GM23248 (cell line): ENCODE measurements at places on chromosomes 7 and 10. TPM values are rescaled to one million over a fixed set of nuclear protein-coding genes. Genes with fewer than 3 reads are reported as not detected.
A peak's percentile ranks its signal among the peaks of the same experiment; 100 is the strongest.

SYT15 gene
- total RNA-seq, result 0.89 and 1.2 TPM in 2 replicates

ADAMTS14 gene
- 0.97 and 1.4 TPM in 2 replicates for total RNA-seq

CPEB3 gene
- total RNA-seq, result 0.63 and 1.1 TPM in 2 replicates

BICC1 gene
- 80.5 and 86.8 TPM in 2 replicates for total RNA-seq

LBX1 gene
- total RNA-seq, result not detected in 2 replicates

CPN1 gene
- total RNA-seq, result not detected in 2 replicates

DNA sequence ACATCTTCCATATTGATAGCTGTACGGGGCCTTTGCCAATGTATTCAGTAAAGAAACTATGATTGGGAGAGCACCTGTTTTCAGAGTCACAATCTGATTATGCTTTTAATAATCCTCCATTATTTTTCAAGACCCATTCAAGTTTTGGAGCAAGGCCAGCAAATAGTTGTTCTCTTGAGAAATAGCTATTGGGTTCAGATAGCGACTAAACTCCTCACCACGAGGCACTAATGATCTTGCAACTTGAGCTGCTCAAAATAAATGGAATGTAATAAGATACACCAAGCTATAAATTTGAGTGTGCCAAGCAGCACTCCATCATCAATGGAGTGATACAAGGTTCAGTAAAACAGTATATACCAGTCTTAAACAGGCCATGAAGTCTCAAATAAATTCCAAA is 7.4 kb upstream of the MALRD1 start:
- DNase-seq, result no peak

DNA sequence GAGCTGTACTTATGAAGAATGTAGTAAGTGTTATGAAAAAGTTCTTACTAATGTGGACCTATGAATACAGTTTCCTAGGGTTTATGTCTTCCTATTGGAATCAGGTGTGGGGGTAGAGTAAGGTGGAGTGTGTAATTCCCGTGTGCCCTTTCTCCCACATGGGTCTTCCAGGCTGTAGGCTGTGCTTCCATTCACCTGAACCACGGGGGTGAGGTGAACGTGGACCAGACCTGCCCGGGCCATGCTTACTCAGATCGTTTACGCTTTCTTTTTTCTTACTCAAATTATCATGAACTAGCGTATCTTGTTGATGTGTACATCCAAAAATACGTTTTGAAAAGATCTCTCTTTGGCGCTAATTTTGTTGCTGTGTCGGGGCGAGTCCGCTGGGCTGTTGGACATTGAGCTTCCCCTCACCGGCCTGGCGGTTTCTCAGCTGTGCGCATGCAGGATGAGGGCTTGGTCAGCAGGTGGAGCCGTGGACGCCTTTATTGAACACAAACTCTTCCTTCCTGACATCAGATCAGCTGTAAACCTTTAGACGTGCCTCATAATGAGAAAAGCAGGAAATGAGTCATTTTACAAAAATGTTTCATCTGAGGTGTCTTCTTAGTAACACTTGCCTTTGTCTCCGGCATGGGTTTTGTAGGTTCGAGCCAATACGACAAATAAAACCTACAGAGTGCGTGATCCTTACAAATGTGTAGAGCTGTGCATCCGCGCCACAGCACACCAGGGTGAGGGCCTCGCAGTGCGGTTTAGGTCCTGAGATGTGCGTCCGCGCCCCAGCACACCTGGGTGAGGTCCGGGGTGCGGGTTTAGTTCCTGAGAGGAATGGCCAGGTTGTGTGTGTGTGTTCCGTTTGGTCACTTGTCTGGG is 53.8 kb downstream of the WDR37 start:
- DNase-seq, result peak; percentile 70

- peak; percentile 36 for DNase-seq
These were observed 85.5 kb upstream of the AKR1E2 start for GRCh38 chr10:4740471-4740870.

DNA sequence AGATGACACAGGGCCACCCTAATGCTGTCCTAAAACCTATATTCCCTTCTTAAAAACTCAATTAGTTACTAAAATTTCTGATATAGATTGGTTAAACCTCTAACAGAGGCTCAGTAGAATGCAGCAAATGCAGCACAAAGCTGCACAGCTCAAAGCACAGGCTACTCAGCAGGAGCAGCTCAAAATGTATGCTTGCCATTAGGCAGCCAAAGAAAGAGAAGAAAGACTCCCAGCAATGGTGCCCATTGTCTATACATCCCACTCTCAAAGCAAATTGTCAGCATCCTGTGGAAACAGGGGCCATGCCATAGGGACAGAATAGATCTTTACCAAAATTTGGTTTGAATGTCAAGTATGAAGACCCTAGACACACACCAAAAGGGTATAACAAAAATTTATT is 73.5 kb downstream of the TFPI2 start:
- no peak for DNase-seq

DNA sequence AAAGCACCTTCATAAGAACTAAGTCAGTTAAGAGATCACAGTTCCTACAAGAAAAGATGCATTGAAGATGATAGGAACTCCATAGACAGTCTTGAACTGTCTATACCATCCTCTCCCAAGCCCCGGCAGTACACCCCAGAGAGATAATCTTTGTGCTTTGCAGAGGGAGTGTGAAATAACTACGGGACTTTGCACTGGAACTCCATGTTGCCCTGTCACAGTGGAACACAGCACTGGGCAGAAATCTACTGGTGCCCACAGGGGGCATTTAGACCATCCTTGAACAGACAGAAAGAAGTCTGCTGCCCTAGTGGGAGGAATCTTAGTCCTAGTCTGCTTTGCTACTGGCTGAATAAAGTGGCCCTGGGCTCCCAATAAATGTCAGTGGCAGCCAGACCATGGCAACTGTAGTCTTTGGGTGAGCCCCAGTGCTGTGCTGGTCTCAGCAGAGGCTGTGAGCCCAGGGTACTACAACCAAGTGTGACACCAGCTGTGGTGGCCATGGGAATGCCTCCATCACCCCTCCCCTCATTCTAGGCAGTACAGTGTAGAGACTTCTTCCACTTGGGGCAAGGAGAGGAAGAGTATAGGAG is 107.7 kb upstream of the TMEM168 start:
- no peak for DNase-seq

GRCh38 chr7:74176555-74176954 is 2.4 kb downstream of the EIF4H start:
- no peak for DNase-seq

DNA sequence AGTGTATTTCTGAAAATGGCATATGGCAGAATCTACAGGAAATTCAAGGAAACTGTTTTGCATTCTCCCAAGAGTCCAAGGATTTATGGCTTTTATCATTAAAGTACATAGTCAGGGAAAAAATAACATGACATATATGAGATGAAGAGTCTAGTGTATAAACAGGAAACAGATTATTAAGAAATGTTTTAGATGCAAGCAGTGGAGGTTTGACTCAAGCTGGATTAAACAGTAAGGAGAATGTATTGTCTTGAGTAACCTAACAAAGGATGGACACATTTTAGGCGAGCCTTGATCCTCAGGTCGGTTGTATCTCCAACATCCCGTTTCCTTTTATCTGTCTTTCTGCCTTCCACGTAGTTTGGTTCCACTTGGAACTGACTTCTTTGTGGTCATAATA is 17.9 kb downstream of the OR6B1 start:
- no peak for DNase-seq

DNA sequence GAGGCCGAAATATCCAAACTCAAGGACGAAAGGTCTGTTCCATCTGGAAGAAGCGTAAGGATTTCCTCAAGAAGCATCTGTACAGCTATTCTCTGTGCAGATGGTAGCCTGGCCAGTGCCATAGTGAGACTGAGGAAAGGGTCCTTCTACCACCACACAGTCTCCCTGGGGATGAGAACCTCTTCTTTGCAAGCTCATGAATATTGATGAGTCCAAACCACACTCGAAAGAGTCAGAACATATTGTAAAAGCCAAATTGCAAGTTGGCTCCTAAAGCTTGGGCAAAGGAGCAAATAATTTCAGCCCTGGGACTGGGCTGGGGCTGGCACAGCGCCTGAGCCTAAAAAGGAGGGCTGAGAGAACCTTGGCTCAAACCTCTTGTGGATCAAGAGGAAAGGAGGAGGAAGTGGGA is 66.1 kb upstream of the PIP4K2A start:
- DNase-seq, result no peak

DNA sequence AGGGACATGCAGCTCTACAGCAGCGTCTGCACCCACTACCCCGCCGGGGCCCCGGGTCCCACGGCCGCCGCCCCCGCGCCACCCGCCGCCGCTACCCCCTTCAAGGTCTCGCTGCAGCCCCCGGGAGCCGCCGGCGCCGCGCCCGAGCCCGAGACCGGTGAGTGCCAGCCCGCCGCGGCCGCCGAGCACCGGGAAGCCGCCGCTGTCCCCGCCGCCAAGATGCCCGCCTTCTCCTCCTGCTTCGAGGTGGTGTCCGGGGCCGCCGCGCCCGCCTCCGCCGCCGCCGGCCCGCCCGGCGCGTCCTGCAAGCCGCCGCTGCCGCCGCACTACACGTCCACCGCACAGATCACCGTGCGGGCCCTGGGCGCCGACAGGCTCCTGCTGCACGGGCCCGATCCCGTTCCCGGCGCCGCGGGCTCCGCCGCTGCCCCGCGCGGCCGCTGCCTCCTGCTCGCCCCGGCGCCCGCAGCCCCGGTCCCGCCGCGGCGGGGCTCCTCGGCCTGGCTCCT is 631 bp downstream of the OTUD1 start:
- peak; percentile 61 for DNase-seq

DNA sequence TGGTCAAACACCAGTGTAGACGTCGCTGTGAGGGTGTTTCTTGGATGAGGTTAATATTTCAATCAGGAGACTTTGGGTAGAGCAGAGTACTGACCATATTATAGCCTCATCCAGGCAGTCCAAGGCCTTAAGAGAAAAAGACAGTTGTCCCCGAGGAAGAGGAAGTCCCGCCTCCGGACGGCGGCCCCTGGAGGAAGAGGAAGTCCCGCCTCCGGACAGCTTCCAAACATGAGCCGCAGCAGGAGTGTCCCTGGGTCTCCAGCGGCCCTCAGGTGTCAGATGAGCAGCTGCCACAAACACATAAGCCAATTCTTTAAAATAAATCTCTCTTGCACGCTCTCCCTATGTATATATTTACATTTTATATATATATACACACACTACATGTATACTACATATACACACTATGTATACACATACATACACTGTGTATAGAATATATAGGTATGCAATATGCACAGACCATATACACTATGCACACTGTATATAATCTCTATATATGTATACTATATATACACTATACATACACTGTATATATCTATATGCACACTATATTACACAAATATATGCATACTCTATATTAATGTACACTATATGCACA is 37.5 kb downstream of the PWWP2B start:
- DNase-seq, result no peak

GRCh38 chr7:38222481-38223096 is 44.5 kb downstream of the STARD3NL start:
- peak; percentile 64 for DNase-seq
